Hair follicle dermal papilla cell (primary cell): ENCODE measurements at places on chromosomes 5 and 9. TPM values are rescaled to one million over a fixed set of nuclear protein-coding genes. Genes with fewer than 3 reads are reported as not detected.

The C1QTNF2 gene
- 0.49 and 0.73 TPM in 2 replicates for total RNA-seq

The KIAA1958 gene
- 4.4 and 5.0 TPM in 2 replicates for total RNA-seq

The PTBP3 gene
- total RNA-seq: 37.0 and 45.3 TPM in 2 replicates

The MAMDC2 gene
- total RNA-seq: 9.9 and 27.4 TPM in 2 replicates
